ENCODE measurements at places on chromosomes 13 and 19. TPM values are rescaled to one million over a fixed set of nuclear protein-coding genes. Genes with fewer than 3 reads are reported as not detected.

The INSL3 gene
- total RNA-seq = not detected

The PLPP2 gene
- total RNA-seq = 2.3 TPM

The FSD1 gene
- 0.92 TPM for total RNA-seq

DNA sequence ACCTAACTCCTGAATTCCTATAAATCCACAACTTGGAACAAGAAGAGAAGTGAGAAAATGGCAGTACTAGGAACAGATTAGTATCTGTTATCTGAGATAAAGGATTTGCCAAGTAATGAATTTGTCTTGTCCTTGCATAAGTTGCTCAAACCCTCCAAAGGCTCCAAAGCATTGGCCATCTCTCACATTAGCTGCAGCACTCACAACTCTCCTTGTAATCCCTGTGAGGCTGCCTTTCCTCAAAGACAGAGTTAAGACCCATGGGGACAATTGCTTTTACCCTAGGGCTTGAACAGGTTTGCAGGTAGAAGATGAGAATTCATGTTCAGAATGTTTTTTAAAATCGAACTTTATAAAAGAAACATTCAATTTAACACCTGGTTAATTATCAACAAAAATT is 1702.2 kb downstream of the EFNB2 start:
- H3K27ac ChIP-seq = no peak overlapping the region
- H3K36me3 ChIP-seq = no peaks in the 10 kb centered on the region
- H3K4me1 ChIP-seq = no peaks in the 10 kb centered on the region
- no peaks in the 10 kb centered on the region for H3K27me3 ChIP-seq

DNA sequence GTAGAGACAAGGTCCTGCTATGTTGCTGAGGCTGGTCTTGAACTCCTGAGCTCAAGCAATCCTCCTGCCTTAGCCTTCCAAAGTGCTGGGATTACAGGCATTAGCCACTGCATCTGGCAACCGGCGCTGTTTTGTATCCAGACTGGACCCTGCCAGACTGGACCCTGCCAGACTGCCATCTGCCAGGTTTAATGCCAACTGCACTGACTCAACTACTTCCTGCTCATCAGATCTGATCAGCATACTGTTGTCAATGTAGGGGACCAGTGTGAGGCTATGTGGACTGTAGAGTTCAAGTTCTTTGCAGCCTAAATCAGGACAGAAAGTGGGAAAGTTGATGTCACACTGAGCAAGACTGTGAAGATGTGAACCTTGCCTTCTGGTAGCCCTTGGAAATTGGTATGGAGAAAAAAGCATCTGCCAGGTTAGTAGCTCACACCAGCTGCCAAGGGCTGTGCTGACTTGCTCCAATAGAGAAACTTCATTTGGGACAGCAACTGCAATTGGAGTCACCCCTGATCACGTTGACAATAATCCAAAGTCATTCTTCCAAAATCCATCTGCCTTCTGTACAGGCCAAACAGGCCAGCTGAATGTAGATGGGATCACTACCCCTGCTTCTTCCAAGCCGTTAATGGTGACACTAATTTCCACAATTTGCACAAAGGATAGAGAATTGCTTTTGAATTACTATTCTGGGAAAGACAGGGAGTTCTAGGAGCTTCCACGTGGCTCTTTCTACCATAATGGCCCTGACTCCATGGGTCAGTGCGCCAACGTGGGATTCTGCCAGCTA is 36.8 kb upstream of the ATP1A3 start:
- no peaks in the 10 kb centered on the region for H3K36me3 ChIP-seq
- H3K4me3 ChIP-seq = no peak overlapping the region
- H3K4me1 ChIP-seq = no peaks in the 10 kb centered on the region
- no peaks in the 10 kb centered on the region for H3K27me3 ChIP-seq
- no peak overlapping the region for H3K27ac ChIP-seq
- no peak for DNase-seq

DNA sequence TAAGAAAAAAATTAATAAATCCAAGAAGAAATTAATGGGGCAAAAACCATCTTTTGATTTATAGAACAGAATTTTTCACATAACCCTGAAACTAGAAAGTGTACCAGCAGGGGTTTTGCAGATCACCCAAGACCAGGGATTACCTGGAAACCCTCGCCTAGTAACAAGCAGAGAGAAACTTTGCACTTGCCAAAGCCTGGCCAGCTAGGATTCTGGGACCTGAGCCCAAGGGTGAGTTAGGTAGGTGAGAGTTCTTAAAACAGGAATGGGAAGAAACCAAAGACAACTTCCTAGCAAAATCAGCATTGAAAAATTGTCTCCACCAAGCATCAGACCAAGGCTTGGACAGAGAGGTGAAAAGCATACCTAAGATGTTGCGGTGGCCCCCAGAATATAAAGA is 247.0 kb upstream of the NBEA start:
- H3K27me3 ChIP-seq = no peaks in the 10 kb centered on the region
- no peak for DNase-seq
